Right lung (tissue), 10 donors: ENCODE measurements at places on chromosomes 3 and 15.
A peak's percentile ranks its signal among the peaks of the same experiment; 100 is the strongest.

GRCh38 chr3:149619136-149619535, 38.7 kb downstream of the WWTR1 start:
- DNase-seq, result no peak

- no peak for DNase-seq
Measured at GRCh38 chr3:13525827-13526625, 22.9 kb upstream of the FBLN2 start.

DNA sequence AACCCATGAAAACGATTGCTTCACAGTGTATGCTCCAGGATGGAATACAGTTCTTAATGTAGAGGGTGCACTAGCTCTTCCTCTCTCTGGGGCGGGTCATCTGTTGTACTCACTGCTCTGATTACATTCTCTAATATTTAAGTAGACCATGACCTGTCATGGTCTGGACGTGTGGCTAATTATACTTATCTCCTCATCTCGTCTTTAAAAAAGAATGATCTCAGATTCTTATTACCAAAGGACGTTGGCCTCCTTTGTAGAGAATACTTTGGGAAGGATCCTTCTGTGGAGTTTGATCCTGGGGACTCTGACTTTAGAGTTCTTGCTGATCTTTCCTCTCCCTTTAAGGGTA, 48.4 kb upstream of the TRAK1 start:
- no peak for DNase-seq

GRCh38 chr15:84736375-84736774, 12.0 kb upstream of the ZNF592 start:
- DNase-seq, result no peak

- DNase-seq, result no peak
Measured at GRCh38 chr3:188687389-188687788, 484.4 kb upstream of the TPRG1 start.

DNA sequence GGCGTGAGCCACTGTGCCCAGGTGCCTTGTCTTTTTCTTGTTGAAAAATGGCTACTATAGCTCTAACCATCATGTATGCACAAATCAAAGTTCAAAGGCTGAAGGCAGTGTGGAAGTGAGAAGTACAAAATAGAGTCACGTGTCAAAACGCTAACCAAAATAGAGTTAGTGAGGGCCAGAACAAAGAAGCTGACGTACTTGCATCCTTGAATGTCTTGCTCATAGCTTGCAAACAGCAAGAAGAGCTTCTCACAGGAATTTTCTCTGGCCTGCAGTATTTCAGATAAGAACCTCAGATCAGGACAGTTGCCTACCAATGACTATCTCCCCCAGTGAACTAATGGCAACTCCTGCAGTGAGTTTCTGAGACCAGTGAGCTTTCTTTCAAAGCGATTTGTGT, 713.5 kb downstream of the GRM7 start:
- DNase-seq, result no peak

GRCh38 chr3:104956620-104957345, 409.9 kb upstream of the ALCAM start:
- no peak for DNase-seq

- no peak for DNase-seq
Measured at GRCh38 chr3:62028236-62028635, 345.1 kb downstream of the FEZF2 start.

DNA sequence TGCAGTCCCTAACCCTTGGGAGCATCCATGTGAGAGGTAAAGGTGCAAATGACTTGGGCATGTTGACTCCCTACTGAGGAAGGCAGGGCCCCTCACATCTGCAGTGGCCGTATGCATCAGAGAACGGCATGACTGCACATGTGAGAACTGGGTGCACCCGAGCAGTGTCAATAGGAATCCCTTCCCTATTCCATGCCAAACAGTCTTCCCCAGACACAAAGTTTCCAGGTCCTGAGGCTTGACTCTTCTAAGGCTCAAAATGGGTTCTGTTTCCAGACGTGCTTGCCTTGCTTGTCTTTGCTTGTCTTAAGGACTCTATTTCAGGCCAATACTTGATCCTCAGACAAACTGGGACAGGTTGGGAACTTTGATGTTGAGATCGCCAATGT, 20.5 kb upstream of the ANPEP start:
- no peak for DNase-seq

DNA sequence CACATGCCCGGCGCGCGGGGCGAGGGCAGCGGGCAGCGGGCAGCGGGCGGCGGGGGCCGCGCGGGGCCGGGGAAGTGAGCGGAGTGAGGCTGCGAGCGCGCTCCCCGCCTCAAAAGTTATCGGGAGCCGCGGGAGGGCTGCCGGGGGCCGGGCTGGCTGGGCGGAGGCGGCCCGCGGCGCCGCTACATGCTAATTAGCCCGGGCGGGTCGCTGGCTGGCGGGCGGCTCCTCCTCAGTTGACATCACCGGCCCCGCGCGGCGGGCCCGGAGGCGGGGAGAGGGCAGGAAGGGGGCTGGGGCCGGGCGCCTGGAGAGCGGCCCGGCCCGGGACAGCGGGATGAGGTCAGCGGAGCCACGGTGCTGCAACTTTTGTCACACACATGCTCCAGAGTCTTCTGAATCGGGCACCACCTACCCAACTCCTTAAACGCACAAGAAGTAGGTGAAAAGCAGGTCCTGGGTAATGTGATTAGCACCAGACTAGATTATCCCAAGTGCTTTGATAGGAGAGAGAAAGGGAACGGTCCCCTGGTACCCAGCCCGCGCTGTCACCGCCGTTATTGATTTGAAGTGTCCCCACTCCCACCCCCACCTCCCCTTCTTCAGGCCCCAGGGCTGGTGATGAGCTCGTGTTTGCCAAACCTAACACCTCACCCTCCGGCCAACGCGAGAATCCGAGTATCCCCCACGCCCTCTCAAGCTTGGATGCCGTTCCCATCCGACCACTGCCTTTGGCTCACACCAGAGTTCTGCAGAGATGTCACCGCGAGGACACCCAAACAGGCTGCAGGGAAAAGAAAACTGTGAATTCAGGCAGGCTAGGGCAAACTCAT, at the start of gene HEG1:
Gene HEG1 (minus strand): TSS at position 85 of the 833 bp plus-strand sequence. CDS start 107 bp downstream, outside the sequence.
- peak; percentile 85 for DNase-seq

GRCh38 chr3:198093112-198093679, 133.2 kb downstream of the LMLN start:
- DNase-seq, result no peak

- DNase-seq, result no peak
Measured at GRCh38 chr15:86203462-86203861, 123.8 kb downstream of the AGBL1 start.

- DNase-seq, result no peak
Measured at GRCh38 chr3:168878655-168879054, 782.9 kb upstream of the GOLIM4 start.

- DNase-seq, result no peak
Measured at GRCh38 chr3:39577541-39577940, 110.1 kb downstream of the MOBP start.

DNA sequence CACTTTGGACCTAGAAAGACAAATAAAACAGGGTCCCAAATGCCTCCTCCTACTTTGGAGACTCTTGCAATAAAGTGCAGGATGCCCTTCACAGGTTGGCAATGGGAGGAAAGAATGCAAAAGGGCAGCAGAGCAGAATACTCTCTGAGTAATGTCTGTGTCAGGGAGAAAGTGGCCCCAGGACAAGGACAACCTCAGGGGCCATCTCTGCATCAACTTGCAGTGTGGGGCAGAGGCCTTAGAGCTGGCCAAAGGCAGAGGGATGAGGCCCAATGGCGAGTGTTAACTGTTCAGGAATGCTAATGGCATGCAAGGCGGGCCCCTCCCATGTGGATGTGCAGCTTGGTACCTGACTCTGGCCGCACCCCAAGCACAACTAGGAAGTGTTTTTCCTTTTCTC, 8.4 kb downstream of the UPK1B start:
- no peak for DNase-seq

- DNase-seq, result no peak
Measured at GRCh38 chr3:176442326-176442725, 755.0 kb downstream of the TBL1XR1 start.

DNA sequence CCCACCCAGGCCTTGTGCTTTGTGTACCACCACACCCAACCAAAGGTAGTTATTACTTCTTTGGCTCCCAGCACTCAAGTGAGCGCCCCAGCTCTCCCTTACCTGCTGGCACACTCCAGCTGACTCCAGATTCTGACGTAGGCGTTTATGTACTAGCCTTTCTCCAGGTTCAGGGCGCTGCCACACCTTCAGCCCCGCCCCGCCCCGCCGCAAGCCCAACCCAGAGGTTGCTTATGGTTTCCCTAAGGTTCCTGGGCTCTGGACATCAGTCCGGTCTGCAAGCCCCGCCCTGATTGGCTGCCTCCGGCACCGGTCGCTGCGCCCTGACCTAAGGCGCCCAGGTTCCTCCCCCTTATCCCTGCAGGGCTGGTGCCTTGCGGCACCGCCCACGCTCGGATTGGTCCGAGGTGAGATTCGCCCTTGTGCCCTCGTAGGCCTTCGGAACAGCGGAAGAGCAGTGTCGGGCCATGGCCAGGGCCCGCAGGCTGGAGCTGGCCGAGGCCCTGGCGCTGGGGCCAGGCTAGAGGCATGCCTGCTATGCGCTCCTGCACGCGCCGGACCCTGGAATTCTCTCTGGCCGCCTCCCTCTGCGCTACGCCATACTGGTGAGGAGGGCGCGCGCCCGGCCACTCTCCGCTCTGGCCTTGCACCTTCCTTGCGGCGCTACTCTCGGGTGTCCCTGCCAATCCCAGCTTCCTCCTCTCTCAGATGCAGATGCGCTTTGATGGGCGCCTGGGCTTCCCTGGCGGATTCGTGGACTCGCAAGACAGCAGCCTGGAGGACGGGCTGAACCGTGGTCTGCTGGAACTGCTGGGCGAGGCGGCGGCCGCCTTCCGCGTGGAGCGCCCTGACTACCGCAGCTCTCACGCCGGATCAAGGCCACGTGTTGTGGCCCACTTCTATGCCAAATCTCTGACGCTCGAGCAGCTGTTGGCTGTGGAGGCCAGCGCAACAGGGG, 19.8 kb upstream of the NUDT16 start:
- peak; percentile 55 for DNase-seq

DNA sequence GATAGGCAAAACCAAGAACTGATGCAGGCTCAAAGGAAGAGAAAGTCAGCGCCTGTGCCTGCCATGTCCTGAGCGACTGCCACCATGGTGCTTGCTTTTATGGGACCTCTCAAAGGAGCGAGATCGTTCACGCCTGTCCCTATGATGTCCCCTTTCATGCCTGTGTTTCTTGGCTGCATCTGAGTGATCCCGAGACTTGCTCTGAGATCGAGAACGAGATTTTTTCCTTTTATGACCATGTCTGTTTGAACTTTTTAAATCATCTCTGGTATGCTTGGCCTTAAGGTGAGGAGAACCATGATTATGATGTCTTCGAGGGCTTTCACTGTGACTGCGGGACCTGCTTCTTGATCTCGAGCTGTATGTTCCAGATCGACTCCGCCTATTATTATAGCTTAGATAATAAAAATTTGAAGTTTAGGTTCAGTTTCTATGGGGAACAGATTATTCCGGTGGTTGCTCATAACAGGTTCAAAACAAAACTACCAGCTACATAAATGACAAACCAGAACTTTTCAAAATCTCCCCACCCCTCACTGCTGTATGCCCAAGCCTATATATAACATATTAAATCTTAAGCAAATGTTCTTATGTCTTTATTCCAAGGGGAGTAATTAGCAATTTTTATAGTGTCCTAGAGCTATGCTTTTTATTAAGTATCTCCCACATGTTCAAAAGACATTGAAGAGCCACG, 11.6 kb downstream of the CCNL1 start:
- DNase-seq, result no peak

- no peak for DNase-seq
Measured at GRCh38 chr15:49309889-49310288, 113.2 kb upstream of the FGF7 start.

DNA sequence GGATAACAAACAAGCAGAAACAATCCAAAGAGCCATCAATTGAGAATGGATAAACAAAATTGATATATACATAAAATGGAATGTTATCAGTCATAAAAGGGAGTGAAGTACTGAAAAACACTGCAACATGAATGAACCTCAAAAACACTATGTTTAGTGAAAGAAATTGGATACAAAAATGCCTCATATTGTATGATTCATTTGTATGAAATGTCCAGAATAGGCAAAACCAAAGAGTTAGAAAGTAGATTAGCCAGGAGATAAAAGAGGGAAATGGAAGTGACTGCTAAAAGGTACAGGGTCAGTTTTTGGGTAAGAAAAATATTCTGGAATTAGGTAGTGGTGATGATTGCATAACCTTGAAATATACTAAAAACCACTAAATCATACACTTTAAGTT, 9.8 kb upstream of the SLC25A36 start:
- no peak for DNase-seq

GRCh38 chr3:52703341-52703740, 2.2 kb downstream of the GLT8D1 start:
- no peak for DNase-seq

- peak; percentile 15 for DNase-seq
Measured at GRCh38 chr3:114213292-114213626, 24.1 kb downstream of the ZNF80 start.

DNA sequence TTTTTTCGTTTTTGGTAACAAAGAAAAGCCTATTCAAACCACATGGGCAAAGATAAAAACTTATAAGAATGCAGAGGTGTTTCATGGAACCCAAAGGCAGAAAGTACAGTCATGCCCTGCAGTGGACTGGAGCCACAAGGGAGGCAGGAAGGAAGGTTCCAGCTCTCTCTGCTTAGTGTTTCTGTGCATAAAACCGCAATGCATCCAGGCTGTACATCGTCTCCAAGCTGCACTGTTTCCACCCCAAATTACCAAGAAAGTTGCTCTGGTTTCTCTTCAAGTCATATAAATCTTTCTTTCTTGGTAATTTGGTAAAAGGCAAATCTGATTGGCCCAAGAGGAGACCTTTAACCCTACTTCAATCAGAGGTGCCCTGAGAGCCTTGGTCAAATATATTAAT, 15.8 kb downstream of the TRAT1 start:
- DNase-seq, result no peak

- no peak for DNase-seq
Measured at GRCh38 chr3:72280876-72281275, 495.9 kb upstream of the PROK2 start.

GRCh38 chr3:51441282-51442030, 50.4 kb downstream of the RBM15B start:
- DNase-seq, result no peak

DNA sequence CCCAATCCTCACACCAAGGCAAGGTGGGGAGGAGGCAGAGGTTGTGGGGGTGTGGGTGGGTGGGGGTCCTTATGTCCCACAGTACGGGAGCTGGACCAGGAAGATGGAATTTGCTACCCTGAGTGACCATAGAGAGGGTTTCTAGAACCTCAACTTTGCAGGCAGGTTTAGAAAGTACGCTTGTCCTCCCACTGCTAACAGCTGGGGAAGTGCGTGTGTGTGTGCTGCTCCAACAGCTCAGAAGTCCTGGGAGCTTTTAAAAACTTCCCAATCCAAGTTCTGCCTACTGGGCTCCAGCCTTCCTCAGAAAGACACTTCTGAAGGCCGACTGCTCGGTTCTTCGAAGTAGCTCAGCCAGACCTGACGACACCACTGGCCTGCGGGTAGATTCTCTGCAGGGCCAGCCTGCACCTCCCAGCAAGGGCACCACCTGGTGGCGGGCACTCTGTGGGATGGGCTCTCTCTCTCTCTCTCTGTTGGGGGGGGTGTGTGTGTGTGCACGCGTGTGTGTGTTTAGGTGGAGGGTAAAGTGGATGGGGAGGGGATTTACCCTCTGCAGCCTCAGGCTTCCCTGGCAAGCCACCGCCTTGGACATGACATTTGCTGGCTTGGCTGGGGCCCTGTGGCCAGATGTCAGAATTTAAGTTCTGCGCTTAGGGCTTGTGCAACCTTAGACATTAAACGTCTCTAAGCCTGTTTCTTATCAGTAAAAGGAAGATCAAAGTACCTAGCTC, 15.6 kb downstream of the TMEM158 start:
- peak; percentile 48 for DNase-seq
